ENCODE measurements at places on chromosomes 12 and 14.

DNA sequence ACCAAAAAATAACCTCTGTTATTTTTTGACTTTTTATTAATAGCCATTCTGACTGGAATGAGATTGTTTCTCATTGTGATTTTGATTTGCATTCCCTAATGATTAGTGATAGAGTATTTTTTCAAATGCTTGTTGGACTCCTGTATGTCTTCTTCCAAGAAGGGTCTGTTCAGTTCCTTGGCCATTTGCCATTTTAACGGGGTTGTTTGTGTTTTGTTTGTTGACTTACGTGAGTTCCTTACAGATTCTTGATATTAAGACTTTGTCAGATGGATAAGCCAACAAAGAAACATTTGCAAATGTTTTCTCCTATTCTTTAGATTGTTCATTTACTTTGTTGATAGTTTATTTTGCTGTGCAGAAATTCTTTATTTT is 651.6 kb upstream of the LRFN5 start:
- no peak for DNase-seq

- no peak for DNase-seq
These were observed 2.0 kb downstream of the EMC9 start for GRCh38 chr14:24139272-24139934.

DNA sequence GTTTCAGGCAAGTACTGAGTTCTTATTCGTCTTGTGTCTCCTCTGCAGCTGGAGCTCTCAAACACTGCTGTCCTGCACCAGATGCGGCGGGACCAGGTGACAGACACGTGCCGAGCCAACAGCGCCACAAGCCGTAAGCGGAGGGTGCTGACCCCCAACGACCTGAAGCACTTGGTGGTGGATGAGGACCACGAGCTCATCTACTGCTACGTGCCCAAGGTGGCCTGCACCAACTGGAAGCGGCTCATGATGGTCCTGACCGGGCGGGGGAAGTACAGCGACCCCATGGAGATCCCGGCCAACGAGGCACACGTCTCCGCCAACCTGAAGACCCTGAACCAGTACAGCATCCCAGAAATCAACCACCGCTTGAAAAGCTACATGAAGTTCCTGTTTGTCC is 201.2 kb downstream of the SLC41A2 start:
- no peak for DNase-seq

DNA sequence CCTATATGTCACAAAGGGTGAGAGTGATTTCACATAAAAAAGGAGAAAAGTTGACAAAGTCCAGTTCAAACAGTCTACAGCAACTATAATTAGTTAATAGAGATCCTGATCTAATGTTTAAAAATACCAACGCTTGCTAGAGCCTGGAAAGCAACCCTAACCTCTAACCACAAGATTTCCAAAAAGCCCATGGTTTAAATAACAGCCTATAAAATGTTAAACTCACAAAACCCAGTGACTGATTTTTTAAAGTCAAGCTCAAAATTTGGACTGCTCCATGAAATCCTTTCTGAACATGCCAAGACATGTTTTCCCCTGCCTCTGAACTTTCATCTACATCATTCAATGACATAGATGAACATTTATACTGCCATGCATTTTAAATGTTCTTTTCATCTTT is 81.6 kb downstream of the PLEKHG7 start:
- no peak for DNase-seq

DNA sequence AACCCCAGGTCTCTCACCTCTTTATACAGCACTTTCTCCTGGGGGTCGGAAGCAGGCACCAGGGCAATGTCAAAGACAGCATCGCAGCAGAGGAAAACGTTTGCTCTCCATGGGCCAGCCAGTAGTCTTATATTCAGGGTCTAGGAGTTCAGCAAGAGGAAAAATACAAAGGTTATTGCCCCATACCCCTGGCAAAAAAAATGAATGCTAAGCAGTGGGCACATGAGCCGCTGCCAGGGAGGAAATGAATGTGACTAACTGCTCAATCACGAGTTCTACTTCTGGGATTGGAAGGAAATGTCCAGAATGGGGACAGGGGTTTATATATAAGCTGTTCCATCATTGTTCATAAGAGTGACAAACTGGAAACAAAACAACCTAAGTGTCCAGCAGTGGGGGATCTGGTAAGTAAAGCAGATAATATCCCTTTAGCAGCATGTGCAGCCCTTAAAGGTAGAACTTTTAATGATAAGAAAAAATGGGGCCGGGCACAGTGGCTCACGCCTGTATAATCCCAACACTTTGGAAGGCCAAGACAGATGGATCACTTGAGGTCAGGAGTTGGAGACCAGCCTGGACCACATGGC is 53.8 kb downstream of the PHETA1 start:
- no peak for DNase-seq
